NCI-H1105 (cell line): ENCODE measurements at places on chromosomes 5 and 9.

DNA sequence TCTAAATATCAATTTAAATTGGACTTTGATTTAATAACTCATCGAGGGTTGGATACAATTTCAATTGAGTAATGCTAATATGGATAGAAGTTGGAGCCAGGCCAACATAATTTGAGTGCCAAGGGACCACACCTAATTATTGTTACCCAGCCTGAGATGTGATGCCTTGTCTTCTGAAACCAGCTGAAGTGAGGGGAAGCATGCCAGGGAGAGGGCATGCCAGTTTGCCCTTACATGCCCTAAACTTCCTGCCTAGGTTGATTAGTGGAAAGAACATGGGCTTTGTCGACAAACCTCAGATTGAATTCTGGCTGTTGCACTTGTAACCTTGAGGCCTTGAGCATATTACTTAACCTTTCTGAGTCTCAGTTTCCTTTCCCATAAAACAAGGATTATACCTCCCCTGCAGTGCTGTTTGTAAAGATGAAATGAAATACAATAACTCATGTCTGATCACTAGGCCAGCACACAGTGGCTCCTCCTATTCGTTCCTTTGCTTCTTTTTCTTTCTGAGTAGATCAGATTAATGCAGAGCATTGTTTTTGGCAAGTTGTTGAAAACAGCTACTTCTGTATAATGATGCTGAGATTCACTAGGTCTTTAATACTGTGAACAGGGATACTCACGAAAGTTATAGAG, 412.8 kb downstream of the TLE4 start:
- DNase-seq, result peak; percentile 63

- no peak for DNase-seq
Measured at GRCh38 chr5:110865400-110866094, 126.7 kb downstream of the SLC25A46 start.

DNA sequence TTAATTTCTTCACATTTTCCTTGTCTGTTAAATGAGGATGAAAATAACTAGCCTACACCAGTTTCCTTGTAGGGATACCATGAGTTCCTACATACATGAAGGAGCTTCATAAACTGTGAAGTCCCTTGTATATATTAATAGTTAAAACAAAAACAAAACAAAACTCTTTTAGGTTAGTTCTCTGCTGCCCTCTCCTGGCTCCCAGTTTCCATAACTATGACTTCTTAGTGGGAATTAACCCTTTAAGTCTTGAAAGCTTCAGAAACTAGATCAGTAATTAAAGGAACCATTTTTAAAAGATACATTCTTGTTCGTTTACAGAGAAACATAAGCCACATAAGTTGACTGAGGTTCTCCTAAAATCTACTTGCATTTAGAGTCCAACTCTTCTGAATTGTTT, 500.0 kb upstream of the C9orf72 start:
- no peak for DNase-seq

DNA sequence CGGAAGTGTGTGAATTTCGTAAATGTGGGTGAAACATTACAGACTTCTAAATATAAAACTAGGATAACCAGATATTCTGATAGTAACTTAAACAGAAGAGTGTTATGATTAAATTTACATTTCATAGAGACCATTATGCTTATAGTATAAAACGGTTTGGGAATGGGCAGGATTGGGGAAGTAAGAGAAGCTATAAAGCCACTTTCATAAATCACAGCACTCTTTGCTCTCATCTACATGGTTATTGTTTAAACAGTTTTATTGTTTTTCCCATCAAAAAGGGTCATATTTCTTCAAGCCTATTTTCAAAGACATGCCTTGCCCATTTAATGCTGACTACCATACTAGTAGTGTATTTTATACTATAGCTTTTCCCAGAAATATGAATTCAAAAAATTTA, 9.2 kb downstream of the ZFR start:
- no peak for DNase-seq

- no peak for DNase-seq
Measured at GRCh38 chr5:170132269-170132975, 26.7 kb downstream of the FOXI1 start.

DNA sequence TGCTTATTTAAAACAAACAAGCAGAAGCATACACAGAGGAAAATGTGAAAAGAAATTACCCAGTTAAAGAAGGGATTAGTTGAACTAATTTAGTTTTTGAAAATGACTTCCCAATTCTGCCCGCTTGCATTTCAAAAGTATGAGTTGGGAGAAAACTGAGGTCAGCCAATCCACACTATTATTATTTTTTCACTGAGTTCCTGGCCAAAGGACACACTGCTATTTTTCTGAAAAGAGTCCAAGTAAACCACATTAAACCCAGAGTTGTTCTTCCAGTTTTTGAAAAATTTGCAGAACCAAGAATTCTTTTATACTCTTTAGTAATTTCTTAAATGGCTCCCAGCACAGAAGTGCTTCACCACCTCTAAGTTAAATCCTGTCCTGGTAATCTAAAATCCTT, 7.5 kb downstream of the SMU1 start:
- DNase-seq, result no peak

GRCh38 chr5:111810112-111810511, 53.1 kb upstream of the NREP start:
- no peak for DNase-seq

GRCh38 chr9:69976152-69976551, 67.5 kb upstream of the MAMDC2 start:
- no peak for DNase-seq

- no peak for DNase-seq
Measured at GRCh38 chr5:97418462-97418861, 235.4 kb upstream of the RIOK2 start.

DNA sequence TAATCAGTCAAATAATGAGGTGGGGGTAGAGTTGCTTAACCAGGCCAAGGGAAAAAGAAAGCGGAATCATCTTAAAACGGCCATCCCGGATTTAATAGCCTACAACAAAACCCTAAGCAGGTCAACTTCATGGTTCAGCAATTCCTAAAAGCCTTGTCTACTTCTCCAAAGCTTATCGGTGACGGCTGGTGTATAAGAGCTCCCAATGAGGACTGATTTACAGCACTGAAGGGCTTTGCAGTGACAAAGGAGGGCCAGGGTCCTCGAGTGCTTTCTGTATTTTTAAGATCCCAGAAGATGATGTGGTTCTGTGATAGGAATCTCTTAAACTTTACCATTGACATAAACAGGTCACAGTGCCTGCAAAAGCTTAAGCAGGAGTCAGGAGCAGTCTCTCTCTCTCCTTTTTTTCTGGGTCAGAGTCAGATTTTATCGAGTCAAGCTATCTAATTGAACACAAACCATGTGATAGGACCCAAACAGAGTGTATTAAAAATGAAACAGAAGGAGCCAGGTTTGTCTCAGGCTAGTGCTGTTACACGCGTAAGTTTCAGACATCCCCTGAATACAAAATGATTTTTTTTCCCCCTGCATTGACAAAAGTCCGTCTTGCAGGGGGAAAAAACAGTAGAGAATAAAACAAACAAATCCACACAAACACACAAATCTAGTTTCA, 663.6 kb upstream of the ZNF608 start:
- peak; percentile 37 for DNase-seq

DNA sequence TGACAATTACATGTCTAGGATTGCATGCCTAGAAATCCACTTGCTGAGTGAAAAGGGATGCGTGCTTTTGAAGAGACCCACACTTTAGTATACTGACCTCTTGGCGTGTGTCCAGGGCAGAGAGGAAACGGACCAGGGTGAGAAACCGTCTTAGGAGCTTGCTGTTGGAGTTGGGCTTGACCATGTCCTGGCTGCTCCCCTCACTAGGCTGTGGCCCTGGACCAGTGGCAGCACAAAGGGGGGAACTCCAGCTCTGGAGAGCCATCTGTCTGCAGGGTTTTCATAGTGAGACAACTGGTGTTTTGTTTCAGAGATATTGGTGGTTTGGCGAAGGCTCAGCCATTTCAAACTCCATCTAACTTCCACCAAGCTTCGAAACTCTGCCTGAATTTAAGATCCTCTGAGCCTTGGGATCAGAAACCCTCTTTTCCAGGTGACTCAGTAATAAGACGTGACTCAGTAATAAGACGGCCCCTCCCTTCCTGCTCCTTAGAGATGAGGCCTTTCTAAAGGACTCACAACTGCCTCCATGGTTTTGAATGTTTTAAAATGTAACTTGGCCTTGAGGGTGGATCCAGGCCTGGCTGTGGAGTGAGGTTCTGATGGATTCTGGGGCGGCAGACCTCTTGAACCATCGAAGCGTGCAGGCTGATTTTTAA, 165.8 kb downstream of the MELK start:
- DNase-seq, result no peak

GRCh38 chr5:90111364-90112032, 298.1 kb downstream of the CETN3 start:
- DNase-seq, result no peak

DNA sequence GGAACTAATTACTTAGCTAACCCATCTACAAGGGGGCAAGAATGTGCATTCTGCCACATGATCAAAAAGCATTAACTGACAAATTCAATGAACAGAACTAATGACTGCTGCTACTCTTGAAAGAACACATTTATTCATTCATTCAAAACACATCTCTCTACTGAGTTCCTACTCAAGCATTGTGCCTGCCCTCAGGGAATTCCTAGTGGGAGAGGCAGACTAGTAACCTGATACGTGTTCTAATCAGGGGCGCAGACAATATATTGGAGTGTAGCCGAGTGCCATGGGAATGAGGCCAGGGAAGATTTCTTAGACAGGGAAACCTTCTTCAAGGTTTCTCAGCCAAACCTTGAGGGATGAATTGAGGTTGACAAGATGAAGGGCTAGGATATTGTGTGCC, 56.7 kb upstream of the PAPPA start:
- no peak for DNase-seq

DNA sequence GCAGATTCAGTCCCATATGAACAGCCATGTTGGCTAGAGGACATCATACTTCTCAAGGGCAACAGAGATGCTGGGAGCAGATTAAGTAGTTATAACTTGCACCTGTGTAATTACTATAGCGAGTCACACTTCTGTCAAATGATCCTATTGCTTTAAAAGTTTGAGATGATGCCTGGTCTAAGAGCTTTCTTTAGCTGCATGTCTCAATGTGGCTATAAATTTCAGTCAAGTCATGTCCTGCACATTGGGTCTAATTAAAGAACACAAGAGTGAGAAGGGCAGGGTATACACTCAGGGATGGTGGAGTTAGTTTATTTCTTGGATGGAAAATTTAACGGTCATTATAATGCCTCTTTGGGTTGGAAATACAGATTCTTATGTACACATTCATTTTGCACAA, 557.3 kb downstream of the RAB3C start:
- DNase-seq, result no peak

- DNase-seq, result no peak
Measured at GRCh38 chr5:23302438-23302837, 205.0 kb upstream of the PRDM9 start.

DNA sequence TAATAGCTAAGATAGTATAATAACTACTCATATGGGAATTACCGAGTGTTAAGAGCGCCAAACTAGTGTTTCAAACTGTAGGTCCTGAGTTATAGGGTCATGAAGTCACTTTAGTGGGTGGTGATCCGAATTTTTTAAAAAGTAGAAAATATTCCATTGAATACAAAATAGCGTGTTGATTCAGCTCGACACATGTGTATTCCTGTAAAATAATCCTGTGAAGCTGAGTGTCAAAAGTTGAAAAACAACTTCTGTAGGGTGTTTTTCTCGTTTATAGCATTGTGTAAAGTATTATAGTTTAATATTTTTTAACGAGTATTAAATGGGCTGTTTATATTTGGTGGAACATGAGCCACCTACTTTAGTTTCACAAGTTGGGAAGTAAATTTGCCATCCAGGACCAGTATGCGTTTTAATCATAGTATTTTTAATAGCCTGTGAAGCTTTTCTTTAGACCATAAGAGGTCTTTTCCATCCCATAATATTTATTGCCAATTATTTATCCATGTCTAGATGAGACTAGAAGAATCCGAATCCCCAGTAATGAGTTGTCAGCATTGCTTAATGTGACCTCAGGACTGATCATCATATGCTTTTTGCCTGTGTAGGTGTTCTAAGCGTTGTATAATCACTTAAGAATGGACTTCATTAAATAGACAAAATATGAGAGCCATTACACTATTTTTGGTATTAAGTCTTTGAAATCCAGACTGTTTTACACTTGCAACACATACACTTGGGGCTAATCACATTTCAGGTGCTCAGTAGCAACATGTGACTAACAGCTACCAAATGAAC, 84.1 kb downstream of the PTPDC1 start:
- DNase-seq, result no peak

DNA sequence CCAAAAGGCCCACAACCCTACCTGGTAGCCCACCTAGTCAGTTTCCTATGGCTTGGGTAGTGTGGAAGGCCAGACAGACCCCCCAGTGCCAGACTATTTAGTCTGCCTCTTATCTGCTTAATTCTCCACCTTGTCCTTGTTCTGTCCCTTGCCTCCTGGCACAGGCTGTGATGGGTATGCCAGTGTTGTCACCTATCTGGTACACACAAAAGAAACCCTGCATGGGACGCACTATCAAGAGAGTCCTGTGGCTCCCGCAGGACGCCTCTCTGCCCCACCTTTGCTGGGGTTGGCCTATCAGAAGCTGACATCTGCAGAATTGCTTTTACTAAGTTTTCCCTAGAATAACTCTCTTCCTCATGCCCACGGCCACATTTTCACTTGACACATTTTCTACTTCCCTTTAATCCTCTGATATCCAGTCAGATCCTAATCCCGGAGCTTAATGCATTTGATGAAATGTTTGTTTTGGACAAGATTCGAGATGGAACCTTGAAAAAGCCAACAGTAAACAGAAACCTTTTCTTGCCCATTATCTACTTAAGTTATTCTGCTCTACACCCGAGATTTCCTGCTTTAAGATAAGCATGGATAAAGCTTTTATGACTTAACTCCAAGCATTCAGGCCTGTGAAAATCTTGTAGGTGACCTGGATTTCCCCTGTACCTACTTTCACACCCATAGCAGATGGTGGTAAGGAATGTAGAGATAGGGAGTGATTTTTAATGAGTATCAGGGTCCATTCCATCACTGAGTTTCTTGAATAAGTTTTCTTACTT, 468.5 kb downstream of the ZNF608 start:
- DNase-seq, result no peak

- DNase-seq, result no peak
Measured at GRCh38 chr5:92421942-92422341, 1038.8 kb upstream of the ARRDC3 start.
